ENCODE measurements at places on chromosomes 7 and 10.
A peak's percentile ranks its signal among the peaks of the same experiment; 100 is the strongest.

DNA sequence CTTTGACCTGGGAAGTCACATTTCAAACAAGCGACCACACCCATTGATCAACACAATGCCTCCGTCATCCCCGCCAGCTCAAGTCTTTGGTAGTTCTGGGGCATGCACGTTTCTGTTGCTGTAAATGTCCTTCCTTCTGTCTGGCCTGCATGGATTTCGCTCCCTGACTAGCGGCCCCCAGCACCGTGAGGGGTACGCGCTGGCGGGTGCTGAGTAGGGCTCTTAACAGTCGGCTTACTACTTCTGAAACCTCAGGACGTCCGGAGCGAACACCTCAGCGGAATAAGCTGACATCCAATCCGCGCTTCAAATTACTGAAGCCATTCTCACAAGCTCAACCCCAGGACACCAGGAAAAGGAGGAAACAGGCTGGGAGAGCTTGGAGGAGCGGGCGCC lies 505 bp downstream of the NUDCD3 start:
- peak; percentile 37 for DNase-seq

GRCh38 chr7:156547884-156548561 lies 92.6 kb upstream of the RNF32 start:
- DNase-seq, result no peak

DNA sequence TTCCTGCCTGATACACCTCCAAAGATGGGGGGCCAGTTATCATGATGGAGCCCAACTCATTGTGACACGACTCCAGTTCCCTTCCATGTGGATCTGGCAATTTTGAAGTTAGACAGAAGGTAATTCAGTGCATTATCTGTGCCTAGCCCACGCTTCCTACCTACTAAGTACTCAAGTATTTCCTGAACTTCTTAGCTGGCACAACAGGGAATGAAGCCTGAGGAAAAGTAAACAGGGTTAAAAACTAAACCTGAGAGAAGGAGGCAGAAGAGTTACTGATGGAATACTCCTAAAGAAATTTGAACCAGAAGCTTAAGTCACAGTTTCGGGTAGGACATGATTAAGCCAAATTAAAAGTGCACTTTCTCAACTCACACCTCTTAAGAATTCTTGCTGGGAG lies 1.1 kb upstream of the SEC31B start:
- DNase-seq, result no peak

DNA sequence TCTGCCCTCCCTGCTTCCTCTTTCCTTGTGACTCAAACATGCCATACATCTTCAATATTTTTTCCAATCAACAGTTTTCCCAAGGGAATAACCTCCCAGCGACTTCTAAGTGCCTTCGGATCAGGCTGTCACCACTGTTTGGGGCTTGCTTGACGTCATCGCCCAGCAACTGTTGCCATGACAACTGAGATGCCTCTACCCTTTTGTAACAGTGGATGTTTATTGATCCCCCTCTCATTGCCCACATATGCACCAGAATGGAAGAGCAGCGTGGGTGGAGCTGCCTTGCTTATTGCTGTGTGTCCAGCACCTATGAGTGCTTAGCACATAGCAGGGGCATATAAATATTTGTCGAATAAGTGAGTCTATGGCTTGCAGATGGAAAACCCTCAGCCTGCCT lies 14.4 kb downstream of the FFAR4 start:
- DNase-seq, result no peak

- DNase-seq, result no peak
Measured at GRCh38 chr7:43890468-43890867, 15.9 kb downstream of the URGCP start.

- no peak for DNase-seq
Measured at GRCh38 chr10:58082248-58082647, 185.4 kb downstream of the IPMK start.

DNA sequence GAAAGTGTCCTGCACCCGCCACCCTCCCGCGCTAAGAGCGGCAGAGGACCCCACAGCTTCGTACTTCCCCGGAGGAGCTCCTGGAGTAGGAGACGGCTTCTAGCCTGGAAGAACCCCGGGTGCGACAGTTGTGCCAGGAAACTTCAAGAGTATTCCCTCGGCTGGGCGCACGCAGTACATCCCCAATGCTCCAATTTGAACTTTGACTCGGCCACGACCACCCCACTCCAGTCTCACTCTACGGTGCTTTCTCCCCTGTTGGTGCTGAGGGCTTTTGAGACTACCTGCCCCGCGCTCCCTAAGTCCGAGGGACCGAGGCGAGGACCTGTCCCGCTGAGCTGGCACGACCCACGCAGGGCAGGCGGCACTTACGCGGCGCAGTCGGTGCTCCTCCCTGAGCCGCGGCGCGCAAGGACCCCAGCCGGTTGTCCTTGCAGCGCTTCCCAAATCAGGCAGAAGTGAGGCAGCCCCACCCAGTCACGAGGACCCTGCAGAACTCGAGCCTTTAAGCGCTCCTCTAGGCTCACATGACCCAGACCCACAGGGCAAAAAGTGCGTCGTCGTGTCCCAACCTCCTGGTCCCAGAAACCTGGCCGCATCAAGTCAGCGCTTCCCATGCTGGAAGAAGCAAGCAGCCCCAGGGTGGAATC lies at the start of gene CPVL:
TSS of gene CPVL (minus strand) at position 481 of the 650 bp plus-strand sequence. CDS start 25,476 bp downstream, outside the sequence.
- no peak for DNase-seq

DNA sequence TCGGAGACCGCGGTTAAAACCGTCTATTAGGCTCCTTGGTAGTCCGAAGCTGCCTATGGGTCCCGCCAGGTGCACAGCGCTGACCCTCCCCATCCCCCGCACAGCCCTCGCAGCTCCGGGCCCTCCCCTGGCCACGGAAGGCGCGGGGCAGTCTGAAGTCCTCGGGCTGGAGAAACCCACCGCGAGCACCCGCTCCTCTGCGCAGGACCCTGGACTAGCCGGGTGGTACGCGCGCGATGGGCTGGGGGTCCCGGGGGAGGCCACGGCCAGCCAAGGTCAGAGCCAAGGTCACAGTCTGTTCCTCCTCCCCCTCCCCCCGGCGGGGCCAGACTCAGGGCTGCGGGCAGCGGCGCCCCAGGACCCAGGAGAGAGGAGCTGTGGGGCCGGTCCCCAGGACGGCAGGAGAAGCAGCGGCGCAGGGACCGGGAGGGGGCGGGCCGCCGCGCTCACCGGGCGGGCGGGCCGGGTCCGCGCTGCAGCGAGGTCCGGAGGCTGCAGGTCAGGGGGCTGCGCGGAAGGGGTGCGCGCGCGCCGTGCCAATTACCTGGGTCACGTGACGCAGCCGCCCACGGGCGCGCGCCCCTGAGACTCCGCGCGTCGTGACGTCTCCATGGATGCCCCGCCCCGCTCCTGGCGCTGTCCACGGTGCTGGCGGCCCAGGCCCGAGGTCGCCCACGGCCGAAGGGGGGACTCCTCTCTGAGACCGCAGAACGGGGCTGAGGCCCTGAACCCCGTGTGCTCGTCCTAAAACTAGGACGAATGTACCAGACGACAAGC lies at the start of gene OGDHL:
TSS of gene OGDHL (minus strand) at position 535 of the 777 bp plus-strand sequence. CDS start 3,731 bp downstream, outside the sequence.
- no peak for DNase-seq

- DNase-seq, result no peak
Measured at GRCh38 chr7:119647286-119647685, 625.7 kb upstream of the KCND2 start.

DNA sequence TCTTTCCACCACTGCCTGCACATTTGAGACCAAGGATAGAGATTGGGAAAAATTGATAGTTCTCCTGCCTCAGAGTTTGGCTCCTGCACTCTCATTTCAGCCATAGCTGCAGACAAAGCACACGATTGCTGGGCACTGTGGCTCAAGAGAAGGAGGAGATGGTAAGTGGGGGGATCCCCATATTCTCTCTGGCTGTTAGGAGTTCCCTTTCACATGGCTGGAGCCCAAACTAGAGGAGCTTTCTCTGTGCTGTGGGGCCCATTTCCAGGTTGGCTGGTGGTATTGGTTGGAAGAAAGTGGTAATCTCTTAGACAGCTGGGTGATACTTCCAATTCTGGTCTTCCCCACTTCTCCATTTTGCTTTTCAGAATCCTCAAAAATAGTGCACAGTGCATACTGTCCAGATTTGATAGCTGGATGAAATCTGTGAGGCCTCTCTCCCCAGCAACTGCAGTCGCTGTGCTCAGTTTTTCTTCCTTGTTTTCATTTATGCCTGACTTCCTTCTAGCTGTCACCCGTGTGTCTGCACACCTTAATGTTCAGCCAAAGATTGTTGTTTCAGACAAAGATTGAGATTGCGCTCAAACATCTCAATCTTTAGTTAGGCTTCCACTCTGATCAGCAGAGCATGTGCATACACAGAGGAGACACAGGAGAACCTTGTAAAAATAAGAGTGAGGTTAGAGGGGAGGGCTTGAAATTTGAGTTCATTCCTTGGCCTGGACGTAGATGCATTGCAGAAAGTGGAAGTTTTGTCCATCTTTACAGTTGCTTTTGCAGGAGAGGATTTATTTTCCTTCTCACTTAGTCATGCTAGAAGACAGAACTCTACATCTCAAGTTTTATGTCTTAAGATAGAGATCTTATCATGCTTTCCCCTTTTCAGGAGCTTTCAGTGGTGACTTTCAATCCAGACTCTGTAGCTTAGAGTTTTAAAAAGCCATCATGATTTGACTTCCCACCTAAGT lies 28.6 kb downstream of the RABGEF1 start:
- DNase-seq, result no peak

DNA sequence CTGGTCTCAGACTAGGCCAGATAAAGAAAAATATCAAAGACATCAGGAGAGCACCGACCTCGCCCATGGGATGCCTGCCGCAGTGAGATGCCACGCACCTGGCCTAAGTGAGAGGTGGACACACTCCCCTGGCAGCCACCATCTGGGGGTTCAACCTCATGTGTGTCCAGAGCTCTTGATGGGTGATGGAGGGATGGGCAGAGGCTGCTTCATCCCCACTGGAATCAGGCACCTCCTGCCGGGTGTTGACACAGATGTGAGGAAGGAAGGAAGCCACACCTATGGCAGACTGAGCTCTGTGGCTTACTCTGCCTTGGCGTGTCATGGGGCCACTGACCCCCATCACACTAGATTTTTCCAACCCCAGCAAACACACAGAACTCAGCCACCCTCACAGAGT lies 11.4 kb downstream of the ZNF488 start:
- no peak for DNase-seq

DNA sequence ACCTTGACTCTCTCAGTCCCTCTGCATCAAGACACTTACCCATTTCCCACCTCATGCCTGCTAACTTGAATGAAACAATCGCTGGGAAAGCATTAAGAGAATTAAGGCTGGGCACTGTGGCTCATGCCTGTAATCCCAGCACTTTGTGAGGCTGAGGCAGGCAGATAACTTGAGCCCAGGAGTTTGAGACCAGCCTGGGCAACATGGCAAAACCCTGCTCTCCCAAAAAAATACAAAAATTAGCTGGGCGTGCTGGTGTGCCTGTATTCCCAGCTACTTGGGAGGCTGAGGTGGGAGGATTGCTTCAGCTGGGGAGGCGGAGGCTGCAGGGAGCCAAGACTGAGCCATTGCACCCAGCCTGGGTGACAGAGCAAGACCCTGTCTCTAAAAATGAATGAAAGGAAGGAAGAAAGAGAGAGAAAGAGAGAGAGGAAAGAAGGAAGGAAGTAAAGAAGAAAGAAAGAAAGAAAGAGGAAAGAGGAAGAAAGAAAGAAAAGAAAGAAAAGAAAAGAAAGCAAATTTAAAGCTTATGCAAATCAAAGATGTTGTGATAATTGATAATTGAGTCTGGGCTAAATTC lies 646 bp downstream of the SERPINE1 start:
- no peak for DNase-seq

- no peak for DNase-seq
Measured at GRCh38 chr7:30566596-30566995, 28.1 kb upstream of the GARS1 start.

DNA sequence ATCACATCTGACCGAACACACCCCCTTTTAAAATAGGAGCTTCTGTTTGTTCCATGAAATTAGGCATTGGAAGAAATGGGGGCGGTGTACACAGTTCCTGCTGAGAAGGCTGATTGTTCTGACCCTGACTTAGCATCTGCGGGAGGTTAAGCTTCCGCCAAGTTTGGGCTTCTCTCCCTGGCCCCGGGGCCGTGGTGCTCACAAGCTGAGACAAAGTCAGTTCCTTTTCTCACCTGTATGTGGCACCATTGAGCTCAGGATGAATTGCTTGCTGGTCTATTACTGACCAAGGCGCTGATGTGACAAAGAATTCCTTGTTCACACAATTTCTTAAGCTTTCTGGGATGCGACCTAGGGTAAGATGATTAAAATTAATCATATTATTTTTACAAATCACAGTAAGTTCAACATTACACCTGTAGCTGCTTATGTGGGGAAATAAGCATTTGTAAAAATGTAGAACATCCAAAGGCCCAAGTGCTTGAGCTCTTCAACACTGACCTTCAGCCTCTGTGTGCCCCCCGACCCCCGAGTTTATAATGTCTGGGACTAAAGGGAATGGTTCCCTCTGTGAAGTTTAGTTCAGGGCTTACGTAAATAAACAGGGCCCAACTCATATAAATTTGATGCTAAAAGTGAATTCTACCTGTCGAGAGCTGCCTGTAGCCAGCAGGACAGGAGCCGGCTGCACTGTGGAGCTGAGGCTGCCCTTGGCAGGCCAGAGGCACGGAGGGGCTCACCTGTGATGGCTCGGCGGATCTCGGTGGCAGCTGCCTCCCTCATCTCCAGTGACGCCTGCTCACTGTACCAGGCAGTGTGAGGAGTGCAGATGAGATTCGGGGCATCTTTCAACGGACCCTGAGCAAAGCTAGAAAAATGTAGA lies 50.8 kb downstream of the ZRANB1 start:
- DNase-seq, result no peak

- DNase-seq, result no peak
Measured at GRCh38 chr10:88833723-88834122, 17.9 kb downstream of the ANKRD22 start.

DNA sequence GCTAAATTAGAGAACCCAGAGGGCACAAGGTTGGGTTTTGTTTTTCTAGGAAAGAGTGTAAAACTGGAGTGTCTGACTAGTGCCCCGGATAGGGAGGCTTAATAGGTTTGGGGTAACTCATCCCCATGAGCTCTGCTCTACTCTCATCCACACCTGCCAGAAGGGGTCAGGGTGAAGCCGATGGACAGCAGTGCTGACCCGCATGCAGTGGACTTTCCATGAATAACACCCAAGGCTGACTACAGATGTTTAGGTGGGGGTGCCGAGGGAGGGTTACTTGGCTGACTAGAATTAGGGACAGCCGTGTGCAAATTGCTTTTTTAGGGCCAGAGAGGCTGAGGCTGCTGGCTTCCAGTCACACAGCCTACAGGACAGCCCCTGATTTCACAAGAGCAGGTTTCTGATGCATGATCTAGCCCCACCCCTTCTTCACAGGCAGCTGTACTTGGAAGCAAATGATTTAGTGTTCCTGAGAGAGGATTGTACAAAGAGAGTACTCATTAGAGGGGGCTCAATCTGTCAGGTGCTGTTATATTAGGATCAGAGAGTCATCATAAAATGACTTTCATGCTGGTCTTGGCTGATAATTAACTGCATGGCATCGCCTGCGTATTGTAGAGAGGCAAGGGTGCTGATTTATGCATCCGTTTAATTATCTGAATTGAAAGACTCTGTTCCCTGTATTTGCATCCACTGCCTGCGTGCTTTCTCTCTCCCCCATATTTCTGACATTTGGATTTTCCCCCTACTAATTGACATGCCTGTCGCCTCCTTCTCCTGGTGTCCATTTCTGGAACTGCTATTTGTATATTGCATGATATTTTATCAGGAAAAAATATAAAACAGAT lies 9.5 kb downstream of the INHBA start:
- DNase-seq, result no peak

- DNase-seq, result no peak
Measured at GRCh38 chr7:45140827-45141226, 16.8 kb upstream of the RAMP3 start.
